Urothelium cell line (cell line): ENCODE measurements at places on chromosomes 2 and 18.

DNA sequence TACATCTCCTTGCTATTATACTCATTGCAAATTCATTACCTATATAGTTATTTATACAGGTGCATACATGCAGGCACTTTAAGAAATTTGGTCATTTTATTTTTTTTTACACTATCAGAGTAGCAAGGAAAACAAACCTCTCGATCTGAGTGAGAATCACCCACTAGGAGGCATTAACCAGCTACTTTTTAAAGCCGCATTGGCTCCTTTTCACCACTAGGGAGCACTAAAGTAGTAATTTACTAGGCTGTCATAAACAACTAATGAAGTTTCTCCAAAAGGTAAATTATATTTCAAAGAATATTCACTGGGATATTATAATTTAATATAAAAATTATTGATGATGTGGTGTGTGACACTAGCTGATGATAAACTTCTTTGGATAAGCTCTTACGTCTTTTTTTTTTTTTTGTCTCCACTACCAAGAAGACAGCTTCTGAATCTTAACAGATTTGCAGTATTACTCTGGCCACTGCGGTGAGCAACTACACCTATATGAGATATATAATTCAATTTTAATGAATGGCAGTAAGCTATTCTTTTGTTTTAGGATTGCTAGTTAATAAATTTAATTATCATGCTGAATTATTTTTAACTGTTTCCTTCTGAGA, 101.9 kb downstream of the NOL4 start:
- peak; percentile 22 for DNase-seq

DNA sequence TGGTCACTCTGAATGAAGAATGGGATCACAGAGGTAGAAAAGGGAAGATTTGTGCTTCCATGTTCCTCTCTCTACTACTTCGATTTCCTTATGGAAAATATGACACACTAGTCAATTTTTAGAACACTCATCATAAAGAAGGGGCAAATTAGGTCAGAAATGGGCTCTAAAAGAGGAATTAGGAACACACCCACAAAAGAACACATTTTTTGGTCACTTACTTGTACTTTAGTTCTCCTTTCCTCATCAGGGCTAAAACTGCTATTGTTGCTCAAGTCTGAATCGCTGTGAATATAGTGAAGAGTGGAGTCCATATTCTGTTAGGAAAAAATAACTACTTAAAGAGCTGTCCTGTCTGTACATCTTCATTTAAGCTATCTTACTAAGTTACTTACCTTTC, 52.6 kb downstream of the PPP4R1 start:
- DNase-seq, result no peak

GRCh38 chr2:240437551-240437860, 2.0 kb downstream of the GPC1 start:
- no peak for DNase-seq

- DNase-seq, result no peak
These were observed 328.2 kb downstream of the SETBP1 start for GRCh38 chr18:45008694-45009413.

DNA sequence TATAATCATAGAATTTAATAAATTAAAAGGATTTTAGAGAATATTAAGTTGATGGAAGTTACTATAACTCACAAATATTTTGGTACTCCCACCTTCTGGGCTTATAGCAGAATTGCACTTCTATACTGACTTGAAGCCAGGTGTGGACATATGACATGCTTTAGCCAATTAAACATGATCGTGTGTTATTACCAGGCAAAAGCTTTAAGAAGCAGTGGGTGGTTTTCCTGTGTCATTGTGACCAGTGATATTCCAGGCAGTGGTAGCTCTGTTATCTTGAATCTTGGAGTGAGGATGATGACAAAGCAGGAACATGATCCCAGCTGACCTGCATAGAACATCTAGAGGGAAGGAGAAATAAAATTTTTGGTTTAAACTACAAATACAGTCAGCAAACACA, 370.9 kb upstream of the ZEB2 start:
- DNase-seq, result peak; percentile 8

- DNase-seq, result peak; percentile 20
These were observed 33.6 kb downstream of the DGKD start for GRCh38 chr2:233387667-233388528.

- no peak for DNase-seq
These were observed 236.8 kb downstream of the SEPTIN10 start for GRCh38 chr2:109376796-109377495.

DNA sequence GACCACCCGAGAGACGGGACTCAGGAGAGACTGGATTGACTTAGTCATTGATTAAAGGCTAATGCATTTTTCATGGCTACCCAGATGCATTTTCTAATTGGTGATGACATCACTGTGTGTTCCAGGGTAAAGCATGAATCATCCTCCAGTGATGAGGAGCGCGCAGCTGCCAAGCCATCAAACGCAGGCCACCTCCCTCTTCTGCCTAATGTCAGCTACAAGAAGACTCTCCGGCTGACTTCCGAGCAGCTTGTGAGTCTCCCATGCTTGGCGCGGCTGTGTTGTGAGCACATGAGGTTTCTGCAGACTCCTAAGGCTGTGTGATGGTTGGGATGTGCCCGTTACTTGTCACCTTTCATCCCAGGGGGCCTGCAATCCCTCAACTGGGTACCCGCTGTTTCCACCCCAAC, 56.4 kb downstream of the LPIN1 start:
- DNase-seq, result no peak

GRCh38 chr2:197079414-197079813, 152.9 kb upstream of the PGAP1 start:
- no peak for DNase-seq

DNA sequence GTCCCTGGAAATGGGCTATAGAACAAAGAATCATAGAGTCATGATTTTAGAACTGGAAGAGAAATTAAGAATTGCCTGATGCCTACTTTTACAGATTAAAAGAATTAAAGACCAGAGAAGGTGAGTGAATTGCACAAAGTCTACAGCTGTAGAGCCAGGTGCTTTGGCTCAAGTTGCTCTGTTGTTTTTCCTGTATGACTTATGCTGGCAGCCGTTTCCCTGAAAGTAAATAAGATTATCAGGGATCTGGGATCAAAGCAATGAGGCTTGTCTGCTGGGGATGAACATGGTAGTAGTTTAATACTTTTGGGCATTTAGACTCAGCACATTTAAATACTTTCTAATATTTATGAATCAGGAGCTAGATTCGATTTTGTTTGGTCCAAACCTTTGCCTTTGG, 166.9 kb downstream of the PRPF40A start:
- no peak for DNase-seq

GRCh38 chr2:219739866-219740440, 112.5 kb downstream of the SLC4A3 start:
- DNase-seq, result no peak

- DNase-seq, result no peak
These were observed 74.6 kb upstream of the UNC80 start for GRCh38 chr2:209696836-209697711.

DNA sequence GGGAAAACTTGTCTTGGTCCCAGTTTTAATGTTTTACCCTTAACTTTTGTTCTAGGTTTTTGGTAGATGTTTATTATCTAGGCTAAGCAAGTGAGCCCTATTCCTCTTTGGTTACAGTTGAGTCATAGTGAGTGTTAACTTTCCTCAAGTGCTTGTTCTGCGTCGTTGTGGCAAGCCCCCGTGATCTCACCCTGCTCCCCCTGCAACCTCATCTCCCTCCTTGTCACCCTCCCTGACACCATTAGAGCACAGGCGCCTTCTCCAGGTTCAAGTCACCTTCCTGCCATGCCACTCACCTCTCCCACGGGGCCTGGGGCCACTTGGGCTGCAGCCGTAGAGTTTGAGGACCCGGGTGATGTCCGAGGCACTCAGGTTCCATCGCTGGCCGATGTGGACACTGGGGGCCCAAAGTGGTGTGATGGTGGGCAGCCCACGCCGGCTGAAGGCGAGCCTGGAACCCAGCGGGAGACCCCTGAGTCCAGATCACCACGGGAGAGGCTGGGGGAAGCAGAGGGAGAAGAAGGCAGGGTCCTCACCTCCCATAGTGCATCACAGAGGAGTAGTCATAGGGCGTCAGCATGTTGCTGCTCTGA, 8.7 kb downstream of the ASTL start:
- no peak for DNase-seq

DNA sequence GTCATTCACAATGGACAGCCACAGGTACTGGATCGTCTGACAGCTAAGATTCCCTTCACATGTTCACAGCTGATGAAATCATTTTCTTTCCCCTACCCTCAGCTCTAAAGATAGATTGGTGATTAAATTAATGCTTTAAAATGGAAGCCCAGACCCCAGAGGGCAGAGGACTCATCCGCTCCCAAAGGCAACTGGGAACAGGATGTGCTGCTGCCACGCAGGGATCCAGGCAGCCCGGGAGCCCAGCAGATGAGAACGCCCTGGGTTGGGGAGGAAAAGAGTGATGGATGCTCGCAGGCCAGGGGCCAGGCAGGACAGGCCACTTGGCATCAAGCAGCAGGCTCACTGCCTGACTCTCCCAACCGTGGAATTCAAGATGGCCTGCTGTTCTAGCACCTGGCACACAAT, 41.3 kb downstream of the HDHD2 start:
- DNase-seq, result no peak

DNA sequence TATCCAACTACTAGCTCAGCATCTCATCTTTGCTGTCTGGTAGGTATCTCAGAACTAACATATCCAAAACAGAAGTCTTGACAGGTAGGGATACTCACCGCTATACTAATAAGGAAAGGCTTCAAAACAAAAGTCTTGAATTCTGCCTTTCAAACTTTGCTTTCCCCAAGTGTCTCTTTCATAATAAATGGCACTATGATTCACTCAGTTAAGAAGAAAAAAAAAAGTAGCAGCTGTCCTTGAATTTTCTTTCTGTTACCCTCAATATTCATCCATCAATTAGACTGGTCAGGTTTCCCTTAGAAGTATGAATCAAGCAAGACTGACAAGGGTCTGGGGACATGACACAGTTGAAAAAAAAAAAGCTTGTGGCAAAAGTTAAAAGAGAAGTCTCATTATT, 175.1 kb downstream of the GULP1 start:
- no peak for DNase-seq

GRCh38 chr18:65439188-65439587, 311.6 kb upstream of the CDH7 start:
- DNase-seq, result no peak

GRCh38 chr2:144508172-144508851, 11.6 kb downstream of the ZEB2 start:
- no peak for DNase-seq

GRCh38 chr2:25215232-25215631, 46.9 kb upstream of the POMC start:
- no peak for DNase-seq

GRCh38 chr2:10326707-10327594, 24.2 kb downstream of the HPCAL1 start:
- no peak for DNase-seq

DNA sequence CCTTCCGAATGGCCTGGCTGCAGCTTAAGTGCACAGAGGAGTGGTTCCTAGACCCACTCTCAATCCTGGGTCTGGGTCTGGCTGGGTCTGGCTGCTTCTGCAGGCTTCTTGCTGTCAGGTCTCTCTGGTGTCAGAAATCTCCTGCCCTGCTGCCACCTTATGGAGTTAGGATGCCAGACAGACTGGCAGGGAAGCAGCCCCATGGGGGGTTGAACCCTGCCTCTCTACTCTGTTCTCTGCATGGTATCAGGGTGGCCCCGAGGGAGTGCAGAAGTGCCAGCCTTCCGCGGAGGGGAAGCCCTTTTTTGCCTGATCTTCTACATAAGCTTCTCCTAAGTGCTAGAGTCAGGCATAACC, 89.4 kb downstream of the ZCCHC2 start:
- no peak for DNase-seq

- no peak for DNase-seq
These were observed 159.1 kb upstream of the LHCGR start for GRCh38 chr2:48914477-48915089.

- no peak for DNase-seq
These were observed 82.3 kb downstream of the ZEB2 start for GRCh38 chr2:144437636-144438035.

DNA sequence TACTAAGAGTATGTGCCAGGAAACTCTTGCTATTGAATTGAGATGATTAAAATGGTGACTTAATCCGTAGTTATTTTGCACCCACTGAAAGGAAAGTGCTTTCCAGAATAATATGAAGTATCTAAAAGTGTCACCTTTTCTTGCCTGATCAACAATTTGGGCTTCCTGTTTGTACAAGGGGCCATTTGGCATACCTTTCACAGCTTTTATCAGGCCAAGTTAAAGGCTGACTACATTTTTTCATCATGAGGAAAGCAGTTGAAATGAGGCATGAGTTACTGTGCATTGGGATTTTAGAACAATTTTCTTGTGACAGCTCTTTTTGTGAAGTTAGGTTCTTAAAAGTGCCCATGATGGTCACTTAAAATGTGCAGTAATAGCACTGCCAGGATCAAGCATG, 11.2 kb downstream of the TSN start:
- DNase-seq, result no peak

GRCh38 chr18:47985866-47986265, 55.4 kb upstream of the SMAD2 start:
- DNase-seq, result no peak

DNA sequence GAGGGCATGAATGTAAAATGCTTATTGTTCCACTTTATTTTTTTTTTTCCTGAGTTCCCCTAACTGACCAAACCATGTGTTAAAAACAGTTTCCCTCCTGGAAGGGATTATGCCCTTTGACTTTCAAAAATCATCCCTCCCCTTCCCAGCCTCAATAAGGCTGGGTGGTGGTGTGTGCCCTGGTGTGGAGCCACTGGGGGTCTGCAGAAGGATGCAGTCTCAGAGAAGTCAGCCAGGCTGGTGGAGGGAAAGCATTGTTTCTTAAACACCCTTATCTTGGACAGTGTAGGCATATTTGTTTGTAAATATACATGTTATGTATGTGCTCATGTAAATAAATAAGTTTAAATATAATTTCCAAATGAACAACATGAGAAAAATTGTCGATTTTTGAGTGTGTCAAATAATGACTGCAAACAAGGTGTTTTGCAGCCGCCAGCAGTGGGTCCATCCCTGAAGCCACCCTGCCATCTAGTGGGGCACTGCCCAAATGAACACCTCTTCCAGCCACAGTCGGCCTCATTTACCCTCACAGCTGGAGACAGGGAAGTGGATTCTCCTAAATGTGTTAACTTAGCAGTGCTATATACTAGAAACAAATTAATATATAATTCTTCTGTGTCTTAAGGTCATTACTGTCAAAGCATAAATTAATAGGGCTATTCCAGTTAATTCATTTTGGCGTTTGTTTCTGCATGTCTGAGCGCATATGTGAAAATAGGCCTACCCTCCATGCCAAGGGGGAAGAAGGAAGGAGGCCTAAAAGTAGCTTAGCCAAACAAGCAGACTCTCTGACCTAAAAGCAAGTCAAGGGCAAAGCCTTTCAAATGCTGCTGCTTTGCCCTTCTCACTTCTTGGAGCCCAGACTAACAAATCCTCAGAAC, 209.6 kb upstream of the PIK3C3 start:
- peak; percentile 54 for DNase-seq

DNA sequence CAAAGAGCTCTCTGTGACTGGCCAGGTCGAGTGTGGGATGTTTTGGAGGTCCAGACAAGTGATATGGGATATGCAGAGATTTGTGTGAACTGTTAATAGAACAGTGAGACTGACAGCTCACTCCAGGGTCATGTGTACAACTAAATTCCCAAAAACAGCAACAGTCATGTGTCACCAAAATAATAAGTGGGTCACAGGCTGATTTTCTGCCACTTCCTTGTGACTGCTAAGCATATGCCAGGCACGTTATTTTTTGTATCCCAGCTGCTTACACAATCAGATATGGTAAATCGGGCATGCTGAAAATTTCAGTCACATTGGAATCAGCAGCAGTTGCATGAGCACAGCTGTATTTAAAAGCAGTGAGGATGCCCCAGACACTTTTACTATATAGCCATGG, 198.7 kb downstream of the PTGR3 start:
- DNase-seq, result no peak

- DNase-seq, result no peak
These were observed 2.7 kb downstream of the PDCD1 start for GRCh38 chr2:241855888-241856422.

- DNase-seq, result no peak
These were observed 132.1 kb downstream of the GBX2 start for GRCh38 chr2:236036045-236036444.
